Kasumi-1 (cell line): ENCODE measurements at places on chromosomes 1 and 21.

- DNase-seq, result peak; percentile 64
Measured at GRCh38 chr1:233082778-233083550, 132.6 kb downstream of the NTPCR start.

DNA sequence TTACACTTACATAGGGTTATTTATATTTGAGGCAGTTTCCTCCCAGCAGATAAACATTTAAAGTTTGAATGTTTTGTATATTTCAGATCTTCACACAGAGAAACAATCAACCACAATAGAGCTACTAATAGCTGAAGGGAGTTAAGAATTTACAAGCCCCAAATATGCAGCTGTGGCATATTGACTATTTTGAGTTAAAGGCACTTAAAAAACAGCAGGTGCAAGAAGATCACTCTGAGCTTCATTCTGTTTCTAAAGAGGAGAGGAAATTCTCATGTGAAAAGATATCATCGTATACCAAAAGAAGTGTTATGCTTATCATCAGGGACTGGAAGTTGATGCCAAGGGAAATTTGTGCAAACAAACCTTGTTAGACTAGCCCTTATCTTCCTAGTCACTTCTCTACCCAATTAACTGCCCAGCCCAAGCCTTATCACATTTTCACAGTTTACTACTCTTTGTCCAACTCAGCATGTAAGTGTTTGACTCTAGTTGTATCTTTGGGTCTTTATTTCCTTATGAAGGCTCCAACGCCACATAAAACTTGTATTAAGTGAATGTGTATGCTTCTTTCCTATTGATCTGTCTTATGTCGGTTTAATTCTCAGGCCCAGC lies 66.3 kb upstream of the COG2 start:
- no peak for DNase-seq

DNA sequence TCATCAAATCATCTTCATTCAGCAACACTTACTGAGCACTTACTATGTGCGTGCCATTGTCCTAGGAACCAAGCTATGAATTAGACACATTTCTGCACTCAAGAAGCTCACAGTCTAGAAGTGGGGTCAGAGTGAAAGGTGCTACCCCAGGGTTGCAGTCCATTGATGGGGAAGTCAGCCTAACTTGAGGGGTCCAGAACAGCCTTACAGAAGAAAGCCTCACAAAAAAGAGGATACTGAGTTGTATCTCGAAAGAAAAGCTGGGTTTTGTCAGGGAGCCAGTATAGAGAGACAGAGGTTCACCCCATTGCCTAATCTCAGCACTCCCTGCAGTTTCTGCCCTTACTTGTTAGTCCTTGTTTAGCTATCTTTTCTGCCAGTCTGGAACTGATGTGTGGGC lies 153.1 kb upstream of the JUN start:
- DNase-seq, result no peak

- DNase-seq, result peak; percentile 16
Measured at GRCh38 chr21:34073749-34074282, 438 bp downstream of the MRPS6 start.

DNA sequence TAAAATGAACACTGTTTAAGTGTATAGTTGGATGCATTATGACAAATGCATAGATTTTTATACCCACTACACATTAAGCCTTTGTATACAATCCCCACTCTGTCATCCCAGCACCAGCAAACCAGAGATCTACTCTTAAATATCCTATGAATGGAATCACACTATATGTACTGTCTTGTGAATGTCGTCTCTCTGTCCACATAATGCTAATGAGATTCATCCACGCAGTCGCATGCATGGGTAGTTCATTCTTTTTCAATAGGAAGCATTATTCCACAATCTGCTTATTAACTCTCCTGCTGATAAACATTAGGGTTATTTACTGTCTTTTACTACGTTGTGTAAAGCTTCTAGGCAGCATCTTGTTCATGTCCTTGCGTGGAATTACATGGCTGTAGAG lies 892.3 kb downstream of the LTN1 start:
- no peak for DNase-seq

- DNase-seq, result no peak
Measured at GRCh38 chr1:22876359-22877111, 96.1 kb downstream of the LACTBL1 start.

DNA sequence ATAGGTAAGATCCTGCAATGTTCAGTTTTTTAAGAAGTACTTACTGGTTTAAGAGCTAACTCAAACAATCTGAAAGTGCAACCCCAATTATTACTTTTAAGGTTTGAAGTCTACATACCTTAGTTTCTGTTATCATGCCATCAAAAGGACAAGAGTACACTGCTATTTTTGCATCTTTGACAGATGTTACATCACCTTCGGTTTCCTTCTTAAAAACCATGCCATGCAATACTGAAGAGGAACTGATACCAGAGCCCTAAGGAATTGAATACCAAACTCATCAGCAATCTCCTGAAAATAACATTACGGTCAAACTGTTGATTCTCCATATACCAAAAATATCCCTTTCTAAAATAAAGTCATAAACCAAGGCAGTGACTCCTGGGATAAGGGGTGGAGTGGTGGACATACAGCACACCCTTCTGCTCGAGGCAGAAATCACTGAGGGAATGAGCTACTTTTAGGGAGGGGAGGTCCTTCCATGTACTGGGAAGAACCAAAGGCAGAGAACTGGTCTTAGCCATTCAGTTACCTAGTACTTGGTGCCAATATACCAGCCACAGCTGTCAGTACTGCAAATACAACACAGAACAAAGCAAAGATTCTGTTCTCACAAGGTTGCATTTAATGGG lies 8.5 kb downstream of the CCT8 start:
- no peak for DNase-seq

DNA sequence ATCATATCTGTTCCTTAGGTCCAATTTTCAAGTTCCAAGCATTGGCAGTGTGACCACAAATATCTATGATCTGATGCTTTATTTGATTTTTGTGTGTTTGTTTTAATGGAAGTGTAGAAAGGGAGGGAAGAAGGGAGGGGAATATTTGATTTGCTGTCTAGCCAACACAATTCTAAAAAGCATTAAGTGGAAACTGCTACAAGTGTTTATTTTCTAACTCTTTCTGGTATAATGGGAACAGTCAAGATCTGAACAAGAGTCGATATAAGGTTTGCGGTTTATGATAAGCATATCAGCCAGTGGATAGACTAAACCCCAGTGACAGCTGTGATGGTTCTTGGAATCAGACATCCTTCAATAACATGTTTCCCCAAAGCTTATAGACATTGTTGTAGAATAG lies 267.8 kb upstream of the SNX7 start:
- no peak for DNase-seq

DNA sequence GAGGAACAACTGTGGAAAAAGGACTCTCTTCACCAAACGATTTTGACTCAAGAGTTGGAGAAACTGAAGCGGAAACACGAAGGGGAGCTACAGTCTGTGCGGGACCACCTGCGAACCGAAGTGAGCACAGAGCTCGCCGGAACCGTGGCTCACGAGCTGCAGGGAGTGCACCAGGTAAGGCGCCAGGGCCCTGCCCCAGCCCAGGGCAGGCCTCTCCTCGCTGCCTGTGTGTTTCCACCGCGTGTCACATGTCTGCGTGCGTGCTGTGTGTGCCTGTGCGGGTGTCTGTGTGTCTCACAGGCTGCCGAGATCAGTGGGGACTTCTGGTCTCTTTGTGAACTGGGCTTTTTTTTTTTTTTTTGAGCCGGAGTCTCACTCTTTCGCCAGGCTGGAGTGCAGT lies 43.0 kb downstream of the PCNT start:
- no peak for DNase-seq

DNA sequence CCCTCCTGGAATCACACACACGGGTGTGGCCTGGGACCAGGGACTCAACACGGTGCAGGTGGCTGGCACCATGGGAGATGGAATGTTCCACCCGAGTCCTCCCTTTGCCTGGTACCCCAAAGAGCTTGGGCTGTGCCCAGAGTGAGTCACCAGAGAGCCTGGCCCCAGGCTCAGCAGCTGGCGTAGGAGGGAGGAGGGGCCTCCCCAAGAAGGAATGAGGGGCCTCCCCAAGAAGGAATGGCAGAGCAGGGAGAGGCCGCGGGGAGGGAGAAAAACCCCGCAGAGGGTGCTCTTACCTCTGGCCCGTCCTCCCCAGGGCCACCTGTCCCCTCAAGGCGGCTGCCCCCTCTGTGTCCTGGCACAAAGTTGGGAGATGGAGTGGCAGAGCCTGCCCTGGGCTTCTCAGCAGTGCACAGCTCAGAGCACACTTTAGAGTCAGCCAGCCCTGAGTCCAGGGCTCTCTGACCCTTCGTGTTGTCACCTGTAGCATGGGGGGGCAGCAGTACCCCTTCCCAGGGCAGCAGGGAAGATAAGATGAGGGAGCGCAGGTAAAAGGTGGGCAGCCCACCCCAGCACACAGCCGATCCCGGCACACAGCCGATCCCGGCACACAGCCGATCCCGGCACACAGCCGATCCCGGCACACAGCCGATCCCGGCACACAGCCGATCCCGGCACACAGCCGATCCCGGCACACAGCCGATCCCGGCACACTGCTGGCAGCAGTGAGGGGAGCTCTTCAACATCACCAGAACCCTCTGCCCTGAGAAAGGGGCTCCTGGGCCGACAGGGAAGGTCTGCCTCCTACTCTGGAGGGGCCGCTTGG lies 20.2 kb upstream of the KCNAB2 start:
- DNase-seq, result no peak

GRCh38 chr1:78607334-78607927 lies 12.8 kb upstream of the IFI44L start:
- DNase-seq, result peak; percentile 52

DNA sequence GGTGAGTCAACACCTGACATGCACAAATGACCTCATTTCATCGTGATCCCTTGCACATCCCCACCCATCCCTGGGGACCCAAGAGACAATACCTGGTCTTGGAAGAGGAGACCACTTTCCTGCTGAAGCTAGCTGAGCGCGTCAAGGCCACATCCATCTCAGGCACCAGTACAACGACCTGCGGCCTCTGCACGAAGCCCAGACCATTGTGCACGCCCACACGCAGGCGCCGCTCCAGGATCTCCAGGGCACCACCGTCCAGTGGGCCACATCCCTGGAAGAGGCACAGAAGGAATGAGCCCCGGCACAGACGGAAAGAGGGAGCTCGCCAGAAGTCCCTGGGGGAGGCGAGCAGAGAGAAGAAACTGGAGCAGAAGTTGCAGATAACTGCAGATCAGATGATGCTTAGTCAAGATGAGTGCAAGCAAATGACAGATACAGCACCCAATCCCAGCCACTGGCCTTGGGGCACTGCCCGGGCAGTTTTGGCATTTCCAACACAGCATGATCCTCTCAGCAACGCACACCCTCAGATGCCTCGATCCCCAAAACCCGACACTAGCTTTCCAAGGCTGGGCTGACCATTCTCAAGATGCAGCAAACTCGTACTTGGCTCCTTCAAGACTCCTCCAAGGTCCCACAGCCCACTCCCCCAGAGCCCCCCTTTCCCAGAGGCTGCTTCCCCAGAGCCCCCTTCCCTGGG lies 44.1 kb downstream of the NPHP4 start:
- no peak for DNase-seq

DNA sequence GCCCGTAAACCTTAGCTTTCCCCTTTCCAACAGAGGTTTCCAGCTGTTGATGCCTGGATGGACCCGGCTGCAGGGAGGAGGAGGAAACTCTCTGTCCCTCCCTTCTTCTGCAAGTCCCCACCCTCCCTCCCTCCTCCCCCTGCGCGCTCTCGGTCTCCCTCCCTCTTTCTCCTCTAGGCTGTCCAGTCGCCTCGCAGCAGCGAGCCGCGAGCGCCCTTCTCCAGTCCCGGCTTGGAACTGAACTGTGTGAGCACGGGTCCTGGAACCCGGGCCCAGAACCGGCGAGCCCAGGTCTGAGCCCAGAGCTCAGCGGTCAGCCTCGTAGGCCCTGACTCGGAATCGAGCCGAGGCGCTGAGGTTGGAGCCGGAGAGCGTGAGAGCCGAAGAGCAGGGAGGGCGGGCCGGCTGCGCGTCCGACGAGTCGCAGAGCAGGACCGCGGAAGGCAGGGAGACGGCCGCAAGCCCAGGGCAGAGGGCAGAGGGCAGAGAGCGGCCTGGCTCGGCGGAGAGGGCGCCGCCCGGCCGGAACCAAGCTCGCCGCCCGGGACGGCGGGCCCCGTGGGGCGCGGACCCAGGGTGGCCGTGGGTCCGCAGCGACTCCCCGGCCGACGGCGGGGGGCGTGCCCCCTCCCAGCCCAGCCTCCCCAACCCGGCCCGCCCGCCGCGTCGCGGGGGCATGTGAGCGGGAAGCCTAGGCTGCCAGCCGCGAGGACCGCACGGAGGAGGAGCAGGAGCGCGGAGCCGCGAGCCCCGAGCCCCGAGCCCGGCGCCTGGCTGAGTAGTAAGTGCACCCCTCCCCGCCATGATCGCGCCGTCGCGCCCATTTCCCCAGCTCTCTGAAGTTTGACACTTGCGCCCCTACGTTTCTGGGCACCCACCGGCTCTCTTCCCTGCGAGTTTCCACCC lies at the start of gene SOX13:
SOX13 (plus strand) TSS at position 185 of the 906 bp plus-strand sequence. CDS start 39,801 bp downstream, outside the sequence.
- no peak for DNase-seq

DNA sequence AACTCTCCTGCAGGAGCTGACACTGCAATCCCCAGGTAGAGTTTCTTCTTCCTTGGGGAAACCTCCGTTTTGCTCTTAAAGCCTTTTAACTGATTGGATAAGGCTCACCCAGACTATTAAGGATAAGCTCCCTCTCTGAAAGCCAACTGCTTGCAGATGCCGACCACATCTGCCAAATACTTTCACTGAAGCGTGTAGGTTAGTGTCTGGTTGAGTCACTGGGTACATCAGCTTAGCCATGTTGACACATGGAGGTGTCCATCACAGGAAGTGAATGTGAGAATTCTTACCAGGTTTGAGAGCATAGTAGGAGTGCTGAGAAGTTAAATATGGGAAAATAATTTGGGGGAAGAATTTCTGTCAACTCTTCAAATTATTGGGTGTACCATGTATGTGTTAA lies 202.0 kb downstream of the AJAP1 start:
- DNase-seq, result no peak

DNA sequence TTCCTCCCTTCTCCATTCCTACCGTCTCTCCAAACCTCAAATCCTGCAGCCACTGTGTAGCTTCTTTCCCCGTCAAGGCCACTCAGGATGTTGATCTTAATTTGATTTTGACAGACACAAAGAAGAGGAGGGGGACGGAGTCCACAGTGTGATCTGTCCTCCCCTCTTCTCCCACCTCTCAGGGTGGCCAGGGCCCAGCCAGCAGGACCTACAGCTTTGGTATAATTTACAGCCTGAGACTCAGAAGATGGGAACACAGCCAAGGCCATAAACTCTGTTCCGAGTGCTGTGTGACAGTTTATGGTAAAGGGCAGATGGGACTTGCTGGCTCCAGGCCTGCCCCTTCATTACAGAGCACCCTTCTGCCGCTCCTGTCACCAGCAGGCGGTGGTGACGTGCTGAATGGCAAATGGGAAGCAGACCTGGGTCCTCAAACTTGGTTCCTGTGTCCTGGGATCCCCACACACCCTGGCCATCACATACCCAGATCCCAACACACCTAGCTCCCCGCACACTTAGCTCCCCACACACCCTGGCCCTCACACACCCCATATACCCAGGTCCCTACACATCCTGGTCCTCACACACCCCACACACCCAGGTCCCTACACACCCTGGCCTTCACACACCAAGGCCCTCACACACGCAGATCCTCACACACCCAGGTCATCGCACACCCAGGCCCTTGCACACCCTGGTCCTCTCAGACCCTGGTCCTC lies 71.6 kb downstream of the CD2 start:
- DNase-seq, result no peak
